Activated naive CD4-positive, alpha-beta T cell treated with Interleukin-2 at 50 U/mL for 16 hours (primary cell): ENCODE measurements at places on chromosomes 2 and 18.

GRCh38 chr2:178105566-178105965 is 6.7 kb upstream of the RBM45 start:
- DNase-seq = no peak

GRCh38 chr2:207240649-207241048 is 74.9 kb upstream of the KLF7 start:
- DNase-seq = no peak

- DNase-seq = no peak
These were observed 9.3 kb downstream of the RMC1 start for GRCh38 chr18:23512641-23513040.

DNA sequence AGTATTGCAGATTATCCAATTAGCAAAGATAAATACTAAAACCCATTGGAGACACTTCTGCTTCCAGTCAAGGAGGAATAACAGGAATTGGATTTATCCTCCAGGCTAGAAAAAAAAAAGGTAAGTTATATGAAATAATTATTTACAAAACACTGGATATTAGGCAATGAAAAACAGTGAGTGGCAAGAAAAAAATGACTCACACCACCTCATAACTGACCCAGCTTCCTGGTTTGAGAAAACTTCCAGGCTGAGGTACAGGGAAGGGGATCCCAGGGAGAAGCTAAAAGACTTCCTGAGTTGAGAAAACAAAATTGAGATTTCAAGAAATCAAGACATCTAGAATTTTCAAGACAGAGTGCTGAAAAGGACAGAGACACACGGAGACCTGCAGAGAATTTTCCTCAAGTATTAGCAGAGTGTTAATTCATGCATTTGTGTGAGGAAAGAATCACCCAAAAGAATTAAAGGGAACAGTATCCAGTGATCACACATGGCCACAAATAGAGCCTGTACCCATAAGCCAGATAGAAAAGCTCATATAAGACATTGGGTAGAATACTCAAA is 17.4 kb downstream of the SRD5A2 start:
- no peak for DNase-seq

GRCh38 chr2:174663550-174663949 is 65.9 kb upstream of the WIPF1 start:
- no peak for DNase-seq

DNA sequence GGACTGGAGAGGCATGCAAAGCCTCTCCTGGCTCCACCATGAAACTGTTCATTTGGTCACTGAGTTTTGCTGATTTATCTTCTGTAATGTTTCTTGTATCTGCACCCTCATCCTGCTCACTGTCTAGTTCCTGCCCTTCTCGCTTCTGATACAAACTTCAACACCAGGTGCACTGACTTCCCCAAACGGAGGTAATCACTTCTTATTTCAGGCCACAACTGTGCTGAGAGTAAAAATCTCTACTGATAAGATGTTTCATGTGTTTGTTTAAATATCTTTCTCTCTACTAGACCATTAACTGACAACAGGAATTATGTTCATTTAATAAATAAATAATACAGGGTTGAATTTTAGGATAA is 10.9 kb upstream of the NT5C1B start:
- no peak for DNase-seq

- no peak for DNase-seq
These were observed 47.3 kb upstream of the HPCAL1 start for GRCh38 chr2:10255189-10256030.

DNA sequence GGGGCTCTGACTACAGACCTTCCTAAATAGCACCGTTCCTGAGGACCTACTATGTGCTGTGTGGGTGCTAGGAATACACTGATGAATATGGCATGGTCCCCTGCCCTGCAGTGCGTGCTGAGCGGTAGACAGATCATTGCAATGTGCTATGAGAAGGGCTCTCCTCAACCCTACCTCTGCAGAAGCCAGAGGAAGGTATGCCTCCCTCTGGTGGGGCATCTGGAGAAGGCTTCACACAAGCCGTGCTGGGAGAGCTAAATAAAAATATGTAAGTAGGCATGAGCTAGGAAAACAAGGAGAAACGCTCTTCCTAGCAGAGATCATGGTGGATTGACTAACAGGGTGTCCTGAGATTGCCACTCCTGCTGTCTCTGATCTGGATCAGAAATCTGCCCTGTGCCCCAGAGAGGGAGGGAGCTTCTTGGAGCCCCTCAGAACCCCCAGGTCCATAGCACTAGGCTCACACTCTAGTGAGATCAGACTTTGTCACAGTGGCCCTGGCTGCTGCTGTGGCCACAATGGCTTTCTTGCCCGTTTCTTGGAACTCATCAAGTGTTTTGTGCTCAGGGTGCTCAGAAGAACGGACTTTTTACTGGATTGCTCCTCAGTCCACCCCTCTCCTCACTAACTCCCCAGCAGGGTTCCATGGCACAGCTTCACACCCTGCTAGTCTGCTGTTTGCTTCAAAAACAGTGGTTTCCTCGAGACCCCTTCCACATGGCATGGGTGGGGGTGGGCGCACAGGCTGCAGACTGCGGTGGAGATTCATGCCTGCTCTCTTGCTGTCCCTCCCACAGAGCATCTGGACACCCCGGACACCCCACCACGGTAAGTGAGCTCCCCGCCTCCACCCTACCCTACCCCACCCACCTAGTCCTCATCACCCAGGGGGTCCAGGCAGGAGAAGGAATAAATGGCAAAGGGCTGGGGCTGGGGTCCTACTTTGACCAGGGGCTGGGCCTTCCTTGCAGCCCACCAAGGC is 14.2 kb downstream of the SIGLEC15 start:
- DNase-seq = no peak

DNA sequence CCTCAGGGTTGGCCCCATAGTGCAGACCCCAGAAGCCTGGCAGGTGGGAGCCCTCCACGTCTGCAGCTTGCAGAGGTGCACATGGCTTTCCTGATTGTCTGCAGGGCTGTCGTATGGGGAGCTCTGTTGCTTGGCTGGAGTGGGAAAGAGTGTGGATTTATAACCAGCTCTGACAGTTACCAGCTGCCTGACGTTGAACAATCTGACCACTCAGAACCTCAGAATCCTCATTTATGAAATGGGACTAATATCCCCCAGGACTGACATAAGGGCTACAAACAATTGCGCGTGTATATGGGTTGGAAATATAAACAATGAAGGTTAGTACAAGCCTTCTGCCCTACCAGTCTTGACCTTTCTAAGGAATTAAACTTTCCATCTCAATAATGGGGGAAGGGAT is 13.9 kb upstream of the PXDN start:
- no peak for DNase-seq

- DNase-seq = no peak
These were observed 194.7 kb upstream of the HS6ST1 start for GRCh38 chr2:128513116-128513960.

DNA sequence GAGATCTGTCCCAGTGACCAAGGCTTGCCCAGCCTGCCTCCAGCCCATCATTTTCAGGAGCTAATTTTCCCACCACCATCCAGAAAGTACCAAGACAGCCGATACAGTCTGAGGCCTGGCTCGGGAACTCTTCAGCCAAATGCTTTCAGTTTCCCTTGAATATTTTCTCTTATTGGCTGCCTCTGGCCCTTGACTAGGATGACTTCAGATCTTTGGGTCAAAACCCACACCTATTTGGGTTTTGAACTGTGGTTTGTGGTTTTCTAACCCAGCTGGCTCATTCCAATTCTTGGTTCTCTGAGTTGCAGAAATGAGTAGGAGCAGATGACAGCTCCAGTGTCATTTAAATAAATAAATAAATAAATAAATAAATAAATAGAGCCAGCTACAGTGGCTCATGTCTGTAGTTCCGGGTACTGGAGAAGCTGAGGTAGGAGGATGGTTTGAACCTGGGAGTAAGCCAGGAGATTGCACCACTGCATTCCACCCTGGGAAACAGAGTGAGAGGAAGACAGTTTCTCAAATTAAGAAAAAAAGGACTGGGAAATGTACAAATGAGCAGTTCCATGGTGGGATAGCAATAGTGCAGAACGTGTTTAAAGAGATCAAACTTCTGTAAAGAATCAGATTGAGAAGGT is 465.0 kb upstream of the SOX11 start:
- DNase-seq = no peak

GRCh38 chr2:22290302-22290701 is 1094.7 kb upstream of the KLHL29 start:
- DNase-seq = no peak

GRCh38 chr2:162333968-162334367 is 10.0 kb upstream of the GCA start:
- DNase-seq = peak; percentile 7

- DNase-seq = no peak
These were observed 179.8 kb upstream of the EPAS1 start for GRCh38 chr2:46117379-46117778.

- DNase-seq = no peak
These were observed 493 bp downstream of the FN1 start for GRCh38 chr2:215435280-215435869.

DNA sequence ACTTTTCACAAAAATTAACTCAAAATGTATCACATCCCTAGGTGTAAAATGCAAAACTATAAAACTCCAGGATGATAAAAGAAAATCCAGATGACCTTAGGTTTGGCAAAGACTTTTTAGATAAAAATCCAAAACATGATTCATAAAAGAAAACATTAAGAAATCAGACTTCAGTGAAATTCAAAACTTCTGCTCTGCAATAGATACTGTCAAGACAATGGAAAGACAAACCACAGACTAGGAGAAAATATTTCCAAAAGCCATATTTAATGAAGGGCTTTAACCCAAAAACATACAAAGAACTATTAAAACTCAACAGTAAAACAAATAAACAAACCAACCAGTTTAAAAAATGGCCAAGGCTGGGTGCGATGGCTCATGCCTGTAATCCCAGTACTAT is 173.6 kb upstream of the SPOPL start:
- no peak for DNase-seq

- no peak for DNase-seq
These were observed 29.7 kb downstream of the CNDP1 start for GRCh38 chr18:74563999-74564398.

DNA sequence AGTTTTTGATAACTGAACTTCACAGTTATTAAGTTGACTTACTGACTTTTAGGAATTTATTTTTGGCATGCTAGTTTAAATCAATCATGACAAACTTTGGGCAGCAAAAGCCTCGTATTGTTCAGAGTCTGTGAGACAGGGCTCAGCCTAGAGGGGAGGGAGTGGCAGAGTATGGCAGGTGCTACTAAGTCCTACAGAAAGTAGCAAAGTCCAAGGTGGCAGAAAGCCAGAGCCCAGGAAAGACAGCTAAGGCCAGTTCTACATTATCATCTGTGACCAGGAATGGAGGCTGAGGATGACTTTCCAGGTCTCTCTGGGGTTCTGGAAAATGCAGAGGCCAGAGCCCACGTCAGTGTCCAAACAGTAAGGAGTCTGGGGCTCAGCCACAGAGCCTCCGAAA is 34.2 kb downstream of the CHST10 start:
- DNase-seq = no peak

- DNase-seq = no peak
These were observed 68.1 kb upstream of the FZD7 start for GRCh38 chr2:201965550-201965949.

DNA sequence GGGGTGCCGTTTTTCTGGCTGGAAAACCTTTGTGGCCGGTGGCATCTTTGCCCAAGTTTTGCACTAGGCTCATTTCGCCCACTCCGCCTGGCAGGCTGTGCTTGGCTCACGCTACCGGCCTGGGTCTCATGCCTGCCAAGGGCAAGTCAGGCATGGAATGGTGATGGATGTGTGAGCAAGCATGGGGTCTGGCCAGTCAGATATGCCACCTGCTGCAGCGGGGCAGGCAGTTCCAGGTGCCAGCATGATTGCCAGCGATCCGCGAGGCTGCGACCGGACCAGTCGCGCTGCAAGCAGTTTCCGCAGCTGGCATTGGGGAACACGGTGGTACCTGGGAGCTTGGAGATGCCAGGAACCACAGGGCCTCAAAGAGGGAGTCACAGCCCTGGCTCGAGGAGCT is 40.6 kb downstream of the TAF1B start:
- no peak for DNase-seq

DNA sequence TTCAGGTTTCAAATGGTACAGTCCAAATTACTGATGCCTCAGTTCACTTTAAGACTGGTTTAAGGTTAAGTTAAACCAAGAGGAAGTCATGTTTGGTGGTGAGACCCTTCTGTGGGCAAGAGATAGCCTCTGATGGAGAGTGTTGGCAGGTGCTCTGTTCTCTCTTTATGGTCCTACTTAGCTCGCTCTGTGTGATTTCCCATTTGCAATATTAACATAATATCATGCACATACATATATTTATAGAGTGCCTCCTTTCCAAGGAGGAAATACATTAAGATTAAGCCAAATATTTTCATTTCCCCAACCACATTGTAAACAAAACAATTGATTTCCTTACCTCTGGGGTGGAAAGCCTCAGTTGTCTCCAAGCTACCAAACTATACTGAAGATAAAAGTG is 222.4 kb downstream of the PIK3C3 start:
- no peak for DNase-seq

DNA sequence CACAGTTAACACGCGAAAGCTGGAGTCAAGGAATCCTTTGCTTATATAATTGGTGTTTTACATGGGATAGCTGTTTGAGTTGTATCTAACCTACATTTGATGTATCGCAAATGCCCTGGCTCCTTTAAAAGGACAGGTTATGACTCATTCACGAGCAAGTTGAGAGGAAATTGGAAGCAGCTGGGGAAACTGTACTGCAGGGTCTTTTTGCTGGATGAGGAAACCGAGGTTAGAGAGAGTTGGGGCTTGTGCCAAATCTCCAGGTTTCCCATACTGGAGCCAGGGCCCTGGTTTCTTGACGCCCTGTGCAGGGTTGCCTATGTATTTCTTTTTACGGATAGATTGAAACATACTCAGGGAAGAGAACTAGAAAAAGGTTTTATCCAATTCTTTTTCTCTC is 60.0 kb upstream of the SPTBN1 start:
- DNase-seq = no peak

DNA sequence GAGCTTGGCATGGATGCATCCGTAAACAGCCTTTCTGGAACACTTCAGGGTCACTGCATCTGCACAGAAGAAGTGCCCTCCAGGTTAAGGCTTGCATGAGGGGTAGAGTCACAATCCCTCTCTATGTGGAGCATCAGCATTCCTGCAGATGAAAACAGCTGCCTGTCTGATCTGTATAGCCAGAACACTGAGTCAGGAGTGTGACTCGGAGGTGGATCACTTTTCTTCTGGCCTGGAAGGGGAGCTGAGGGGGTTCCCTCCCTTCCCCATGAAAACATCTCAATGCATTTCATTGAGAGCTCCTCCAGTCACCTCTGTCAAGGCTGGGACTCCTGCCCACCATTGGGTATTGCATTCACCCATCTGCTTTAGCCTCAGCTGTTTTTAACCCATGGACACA is 72.5 kb upstream of the SERPINE2 start:
- no peak for DNase-seq

GRCh38 chr2:43233218-43234212 is 7.1 kb upstream of the ZFP36L2 start:
- DNase-seq = no peak

- no peak for DNase-seq
These were observed 10.8 kb upstream of the NR4A2 start for GRCh38 chr2:156343096-156343939.

GRCh38 chr2:113965644-113966043 is 75.8 kb downstream of the ACTR3 start:
- DNase-seq = peak; percentile 13

GRCh38 chr2:221402072-221402471 is 170.0 kb downstream of the EPHA4 start:
- no peak for DNase-seq

- DNase-seq = no peak
These were observed 47.8 kb upstream of the FZD7 start for GRCh38 chr2:201985728-201986462.
